Activated CD8-positive, alpha-beta memory T cell treated with anti-CD3 and anti-CD28 coated beads for 1 hour (primary cell): ENCODE measurements at places on chromosomes 1 and 21.

DNA sequence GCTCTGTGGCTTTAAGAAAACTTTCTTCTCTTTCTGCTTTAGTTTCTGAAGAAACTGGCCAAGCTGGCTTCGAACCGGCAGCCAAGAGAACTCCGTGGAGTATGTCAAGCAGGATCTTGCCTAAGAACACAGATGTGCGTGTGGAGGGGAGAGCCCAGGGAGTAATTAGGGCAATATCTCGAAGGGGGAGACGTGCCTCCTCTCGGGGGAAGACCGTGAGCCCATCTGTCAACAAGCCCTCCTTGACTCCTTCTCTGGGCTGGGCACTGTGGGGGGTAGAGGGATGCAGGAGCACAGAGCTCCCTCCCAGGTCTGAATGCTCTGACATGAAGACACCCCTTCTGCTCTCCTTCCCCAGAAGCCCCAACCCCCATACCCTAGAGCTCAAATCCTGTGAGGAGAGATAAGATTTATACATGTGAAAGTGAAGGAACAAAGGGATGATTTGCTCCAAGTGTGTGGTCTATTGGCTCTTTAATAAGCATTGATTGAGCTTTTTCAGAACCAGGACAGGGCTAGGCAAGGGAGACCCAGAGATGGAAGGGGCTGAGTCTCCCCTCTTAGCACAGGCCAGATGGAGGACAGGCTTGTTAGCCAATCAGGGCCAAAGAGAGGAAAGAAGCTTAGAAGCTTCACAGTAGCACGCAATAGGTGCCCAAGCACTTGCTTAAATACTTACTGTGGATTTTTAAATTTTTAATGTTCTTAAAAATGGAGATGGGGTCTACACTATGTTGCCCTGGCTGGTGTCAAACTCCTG, 37.5 kb downstream of the EDN2 start:
- no peak for DNase-seq

- no peak for DNase-seq
Measured at GRCh38 chr21:39316729-39317128, 3.3 kb upstream of the BRWD1 start.

GRCh38 chr1:73765551-73766233, 432.3 kb downstream of the LRRIQ3 start:
- no peak for DNase-seq

- no peak for DNase-seq
Measured at GRCh38 chr1:203170625-203171330, 4.8 kb downstream of the MYBPH start.

DNA sequence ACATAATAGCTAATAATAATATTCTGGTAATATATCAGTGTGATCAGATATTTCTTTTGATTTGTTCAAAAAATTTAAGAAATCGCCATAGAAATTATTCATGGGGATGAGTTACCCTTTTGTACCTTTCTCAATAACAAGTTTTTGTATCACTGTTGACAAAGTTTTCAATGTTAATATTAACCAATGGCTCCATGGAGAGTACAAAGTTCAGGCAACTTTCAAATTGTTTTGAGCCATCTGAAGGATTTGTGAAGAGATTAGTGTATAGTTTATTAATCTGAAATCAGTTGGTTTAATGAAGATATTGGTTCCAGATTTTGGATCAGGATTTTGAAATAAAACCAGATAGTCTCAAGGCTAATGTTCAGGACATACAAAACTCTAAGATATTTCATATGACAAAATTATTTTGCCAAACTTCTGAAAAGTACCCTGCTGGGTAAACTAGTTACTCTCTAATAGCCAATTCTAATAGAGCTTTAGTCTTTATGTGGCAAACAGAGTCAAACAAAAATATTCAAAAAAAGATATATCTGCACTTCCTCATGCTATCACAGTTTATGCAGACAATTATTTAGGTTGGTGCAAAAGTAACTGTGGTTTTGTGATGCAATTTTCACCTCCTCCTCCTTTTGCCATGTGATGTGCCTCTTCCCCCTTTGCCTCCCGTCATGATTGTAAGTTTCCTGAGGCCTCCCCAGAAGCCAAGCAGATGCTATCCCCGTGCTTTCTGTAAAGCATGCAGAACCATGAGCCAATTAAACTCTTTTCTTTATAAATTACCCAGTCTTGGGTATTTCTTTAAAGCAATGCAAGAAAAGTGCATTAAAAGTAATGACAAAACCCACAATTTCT, 1105.0 kb downstream of the PLA2G4A start:
- DNase-seq, result no peak

- DNase-seq, result peak; percentile 13
Measured at GRCh38 chr1:1628754-1629429, 3.1 kb upstream of the MMP23B start.

- no peak for DNase-seq
Measured at GRCh38 chr1:169495916-169496315, 10.2 kb upstream of the SLC19A2 start.

DNA sequence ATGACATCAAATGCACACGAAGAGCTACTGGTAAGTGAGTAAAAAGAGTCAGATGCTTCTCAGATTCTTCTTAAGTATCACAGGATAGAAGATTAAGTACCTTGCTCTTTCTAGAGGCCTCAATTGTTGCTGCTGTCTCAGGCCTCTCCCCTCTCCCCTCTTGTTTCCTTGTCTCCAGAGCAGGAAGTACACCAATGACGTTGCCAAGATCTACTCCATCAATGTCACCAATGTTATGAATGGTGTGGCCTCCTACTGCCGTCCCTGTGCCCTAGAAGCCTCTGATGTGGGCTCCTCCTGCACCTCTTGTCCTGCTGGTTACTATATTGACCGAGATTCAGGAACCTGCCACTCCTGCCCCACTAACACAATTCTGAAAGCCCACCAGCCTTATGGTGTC, 21.3 kb upstream of the SARS1 start:
- no peak for DNase-seq

GRCh38 chr1:228927421-228927820, 192.1 kb downstream of the RHOU start:
- DNase-seq, result no peak

DNA sequence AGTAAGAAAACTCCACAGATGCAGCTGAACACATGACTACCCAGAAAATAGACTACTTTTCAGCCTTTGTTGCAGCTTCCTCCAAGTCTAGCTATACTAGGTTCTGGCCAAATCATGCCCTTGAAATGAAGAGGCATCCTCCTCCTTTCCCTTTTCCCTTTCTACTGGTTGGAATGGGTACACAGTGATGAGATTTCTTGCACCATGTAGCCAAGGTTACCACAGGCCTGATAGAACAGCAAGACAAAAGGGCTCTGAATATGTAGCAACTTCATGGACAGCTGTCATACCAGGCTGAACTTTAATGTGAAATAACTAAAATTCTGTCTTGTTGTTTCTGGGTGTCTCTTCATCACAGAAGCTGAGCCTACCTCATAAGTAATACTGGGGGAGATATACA, 146.5 kb downstream of the PDE4B start:
- no peak for DNase-seq

GRCh38 chr1:212838145-212838544, 9.3 kb downstream of the SPATA45 start:
- DNase-seq, result no peak

DNA sequence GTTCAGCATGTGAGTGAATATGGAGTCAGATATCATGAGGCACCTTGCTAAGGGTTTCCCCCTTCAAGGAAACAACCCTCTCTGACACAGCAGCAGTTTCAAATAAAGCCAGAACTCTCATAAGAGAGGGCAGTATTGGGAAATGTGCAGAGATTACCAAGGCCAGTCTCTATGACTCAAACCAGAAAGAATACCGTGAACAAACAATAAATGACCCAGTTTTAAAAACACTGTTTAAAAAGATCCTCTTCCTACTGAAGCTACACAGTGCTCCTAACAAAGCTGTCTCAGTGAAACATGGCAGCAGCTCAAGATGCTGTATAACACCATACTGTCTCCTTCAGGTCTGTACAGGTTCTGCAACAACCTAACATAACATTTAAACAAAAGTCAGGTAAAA, 102.6 kb downstream of the KIAA0319L start:
- DNase-seq, result no peak

- DNase-seq, result no peak
Measured at GRCh38 chr1:67294836-67295617, 12.6 kb upstream of the IL12RB2 start.

DNA sequence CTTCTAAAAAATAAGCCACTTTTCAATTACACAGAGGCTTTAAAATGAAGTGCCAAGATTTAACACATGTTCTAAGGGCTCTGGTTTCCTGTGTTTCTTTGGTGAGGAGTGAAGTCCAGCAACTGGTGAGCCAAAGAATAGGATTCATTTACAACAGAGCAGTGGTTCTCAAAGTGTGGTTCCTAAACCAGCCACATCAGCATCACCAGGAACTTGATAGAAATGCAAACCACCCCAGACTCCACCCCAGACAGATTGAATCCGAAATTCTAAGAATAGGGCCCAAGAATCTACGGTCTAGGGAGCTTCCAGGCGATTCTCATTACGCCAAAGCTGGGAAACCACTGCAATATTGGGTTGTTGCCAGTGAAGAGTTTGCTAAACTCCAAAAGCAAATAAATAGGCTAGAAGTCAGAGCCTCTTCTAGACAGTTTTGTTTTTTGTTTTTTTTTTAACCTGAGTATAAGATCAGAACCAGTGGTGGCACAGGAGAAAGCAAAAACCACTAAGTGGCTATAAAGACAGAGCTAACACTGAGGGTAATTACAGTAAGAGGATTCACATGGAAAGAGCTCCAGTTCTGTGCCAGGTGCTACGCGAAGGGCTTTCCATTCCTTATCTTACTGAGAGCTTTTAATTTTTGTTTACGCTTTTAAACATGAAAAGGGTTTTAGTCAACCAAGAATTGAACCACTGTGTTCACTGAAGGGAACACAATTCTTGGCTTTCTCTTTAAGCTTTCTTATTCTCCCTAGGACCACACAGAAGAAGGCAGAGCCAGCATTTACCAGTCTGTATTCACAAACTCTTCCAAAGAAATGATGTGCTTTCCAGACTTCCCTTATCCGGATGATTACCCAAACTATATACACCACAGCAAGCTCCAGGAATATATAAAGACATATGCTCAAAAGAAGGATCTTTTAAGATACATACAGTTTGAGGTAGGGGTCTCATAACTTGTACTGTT, 42.4 kb upstream of the FMO2 start:
- DNase-seq, result no peak

- no peak for DNase-seq
Measured at GRCh38 chr1:147177611-147178380, 5.5 kb upstream of the PRKAB2 start.

- DNase-seq, result no peak
Measured at GRCh38 chr1:171420810-171421209, 64.5 kb upstream of the PRRC2C start.

GRCh38 chr1:41515131-41515678, 30.7 kb upstream of the EDN2 start:
- no peak for DNase-seq

- no peak for DNase-seq
Measured at GRCh38 chr1:10799726-10800125, 3.3 kb upstream of the CASZ1 start.

GRCh38 chr1:35851132-35851869, 31.7 kb upstream of the AGO1 start:
- DNase-seq, result no peak

DNA sequence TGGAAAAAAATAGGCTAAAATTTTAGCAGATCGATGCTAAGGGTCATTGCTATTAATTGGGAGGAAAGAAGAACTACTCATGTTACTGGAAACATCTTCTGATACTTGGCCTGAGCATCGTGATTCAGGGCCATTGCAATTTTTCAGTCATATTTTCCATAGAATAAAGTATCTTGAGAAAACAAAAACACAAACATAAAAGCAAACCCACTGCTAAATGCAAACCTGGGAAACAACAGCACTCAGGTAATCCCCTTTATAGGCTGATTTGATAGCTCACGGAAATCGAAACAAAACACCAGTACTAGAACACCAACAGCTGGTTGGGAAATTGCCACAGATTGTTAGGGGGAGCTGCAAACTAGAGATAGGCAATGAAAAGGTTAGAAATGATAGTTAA, 172.9 kb upstream of the ESRRG start:
- no peak for DNase-seq

DNA sequence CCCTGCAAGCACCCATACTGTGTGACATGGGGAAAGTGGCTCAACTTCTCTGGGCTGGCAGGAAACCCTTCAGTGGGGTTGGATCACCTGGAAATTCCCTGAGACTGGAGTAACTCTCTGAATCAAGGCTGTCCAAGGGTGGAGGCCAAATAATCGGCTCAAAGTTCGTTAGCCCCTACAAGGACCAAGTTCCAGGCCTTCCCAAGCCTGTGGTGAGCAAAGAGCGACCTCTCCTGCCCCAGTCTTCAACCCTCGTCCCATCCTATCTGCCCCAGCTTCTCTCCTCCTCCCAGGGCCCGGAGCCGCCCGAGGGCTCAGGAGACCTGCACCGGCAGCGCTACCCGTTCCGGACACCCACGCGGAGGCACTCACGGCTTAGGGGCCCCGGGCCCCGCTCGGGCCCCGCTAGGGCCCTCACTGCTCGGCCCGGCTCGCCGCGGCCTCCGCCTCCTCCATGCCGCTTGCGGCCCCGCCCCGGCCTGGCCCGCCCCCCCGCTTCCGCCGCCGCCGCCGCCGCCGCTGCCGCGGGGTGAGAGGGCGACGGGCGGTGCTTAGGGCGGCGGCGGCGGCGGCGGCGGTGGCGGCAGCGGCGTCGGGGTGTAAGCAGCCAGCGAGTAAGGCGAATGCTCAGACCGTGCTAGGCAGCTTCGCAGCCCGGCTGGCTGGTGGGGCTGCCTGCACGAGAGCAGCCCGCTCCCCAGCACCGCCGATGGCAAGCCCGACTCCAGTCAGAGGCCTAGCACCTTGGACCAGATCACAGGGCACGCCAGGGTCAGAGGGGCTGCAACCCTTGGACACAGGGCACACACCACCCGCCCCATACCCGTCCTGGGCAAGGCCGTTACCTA, at the start of gene POMGNT1:
TSS of gene POMGNT1 (minus strand) at position 471 of the 848 bp plus-strand sequence. CDS start 613 bp downstream, outside the sequence.
- DNase-seq, result peak; percentile 64

DNA sequence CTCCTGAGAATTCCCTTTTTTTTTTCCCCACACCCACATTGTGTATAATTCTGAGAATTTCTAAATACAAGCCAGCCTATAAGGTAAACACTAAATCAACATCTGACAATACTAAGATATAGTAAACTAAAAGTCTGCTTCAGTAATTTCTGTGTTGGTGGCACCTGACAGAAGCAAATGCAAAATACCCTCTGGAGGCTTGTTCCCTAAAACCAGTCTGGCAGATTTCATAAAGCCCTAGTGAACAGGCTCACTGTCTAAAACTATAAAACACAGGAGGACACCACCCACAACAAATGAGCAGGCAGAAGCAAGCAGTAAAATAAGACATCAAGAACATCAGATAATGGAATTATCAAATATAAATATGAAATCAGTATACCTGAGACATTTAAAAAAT, 11.5 kb downstream of the TRIM33 start:
- DNase-seq, result no peak

DNA sequence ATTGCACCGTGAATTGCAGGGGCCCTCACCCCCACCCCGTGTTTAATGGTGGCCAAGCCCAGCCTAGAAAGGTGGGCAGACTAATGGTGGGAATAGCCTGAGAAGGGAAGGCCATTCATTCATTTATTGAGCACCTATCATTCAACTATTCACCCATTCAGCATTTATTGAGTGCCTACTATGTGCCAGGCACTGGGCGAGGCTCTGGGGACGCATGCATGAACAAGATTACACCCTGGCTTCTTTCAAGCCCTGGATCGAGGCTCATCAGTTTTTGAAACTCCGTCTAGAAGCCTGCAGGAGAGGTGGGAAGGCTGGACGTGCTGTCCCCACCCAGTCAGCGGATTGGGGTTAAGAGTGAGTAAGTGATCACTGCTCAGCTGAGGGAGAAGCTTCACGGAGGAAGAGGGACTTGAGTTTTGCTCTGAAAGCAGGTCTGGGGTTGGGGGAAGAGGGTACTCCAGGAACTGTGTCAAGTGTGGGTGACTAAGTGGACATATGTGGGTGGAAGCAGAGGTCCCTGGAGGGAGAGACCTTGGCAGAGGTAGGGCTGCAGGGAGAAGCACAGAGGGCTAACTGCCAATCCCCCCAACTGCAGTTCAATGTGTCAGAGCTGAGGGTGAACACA, 35.6 kb downstream of the MEF2D start:
- no peak for DNase-seq
